Stimulated activated naive CD8-positive, alpha-beta T cell treated with anti-CD3 and anti-CD28 coated beads, Interleukin-15, amount 100 ng/mL, for 72 hours (primary cell): ENCODE measurements at places on chromosomes 4 and X.

DNA sequence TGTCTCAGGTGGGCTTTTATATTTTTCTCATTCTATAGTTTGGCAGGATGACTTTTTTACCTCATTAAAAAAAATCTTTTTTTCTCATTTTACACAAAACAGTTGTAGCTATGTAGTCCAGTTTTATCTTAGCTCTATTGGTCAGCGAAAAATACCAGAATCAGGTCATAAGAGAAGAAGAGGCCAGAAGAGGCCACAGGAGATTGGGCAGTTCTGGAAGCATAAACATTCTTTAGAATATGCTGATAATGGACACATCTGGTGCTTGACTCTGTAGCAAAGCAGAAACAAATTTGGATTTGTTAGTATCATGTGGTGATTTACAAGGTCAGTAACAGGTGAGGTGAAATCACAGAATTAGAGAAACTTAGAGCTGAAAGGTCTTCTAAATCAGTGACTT is 66.6 kb upstream of the ARHGAP24 start:
- DNase-seq: no peak

DNA sequence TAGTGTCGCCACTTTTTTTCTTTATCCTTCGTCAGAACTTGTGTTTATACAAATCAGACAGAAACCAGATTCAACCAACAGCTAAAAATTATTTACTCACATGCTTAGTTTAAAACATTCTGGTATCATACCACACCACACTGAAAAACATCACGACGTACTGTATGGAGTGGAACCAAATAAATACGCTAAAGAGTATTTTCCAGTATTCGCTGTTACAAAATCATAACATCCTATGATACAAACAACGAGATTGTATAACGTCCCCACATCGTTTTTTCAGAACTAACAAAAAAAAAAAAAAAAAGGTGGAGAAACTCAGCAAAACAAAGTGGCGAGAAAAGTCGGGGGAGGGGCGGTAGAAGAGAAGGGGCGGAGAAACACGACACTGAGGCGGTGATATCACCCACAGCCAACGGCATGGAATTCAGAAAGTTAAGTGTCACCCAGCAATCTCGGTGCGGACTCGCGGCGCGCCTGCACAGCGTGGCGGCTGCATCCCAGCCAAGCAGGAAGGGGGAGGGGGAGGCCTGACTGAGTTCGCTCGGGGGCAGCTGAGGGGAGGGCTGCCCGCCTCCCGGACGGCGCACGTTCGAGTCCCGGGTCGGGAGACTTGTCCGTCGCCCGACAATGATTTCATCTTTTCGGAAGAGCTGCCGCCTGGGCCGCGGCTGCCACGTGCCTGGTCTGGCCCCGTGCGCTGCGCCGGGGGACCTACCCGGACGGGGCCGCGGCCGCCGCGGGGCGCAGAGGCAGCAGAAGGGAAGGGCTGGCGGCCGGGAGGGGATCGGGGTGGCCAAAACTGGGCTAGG is 920 bp downstream of the SETD7 start:
- peak; percentile 70 for DNase-seq

DNA sequence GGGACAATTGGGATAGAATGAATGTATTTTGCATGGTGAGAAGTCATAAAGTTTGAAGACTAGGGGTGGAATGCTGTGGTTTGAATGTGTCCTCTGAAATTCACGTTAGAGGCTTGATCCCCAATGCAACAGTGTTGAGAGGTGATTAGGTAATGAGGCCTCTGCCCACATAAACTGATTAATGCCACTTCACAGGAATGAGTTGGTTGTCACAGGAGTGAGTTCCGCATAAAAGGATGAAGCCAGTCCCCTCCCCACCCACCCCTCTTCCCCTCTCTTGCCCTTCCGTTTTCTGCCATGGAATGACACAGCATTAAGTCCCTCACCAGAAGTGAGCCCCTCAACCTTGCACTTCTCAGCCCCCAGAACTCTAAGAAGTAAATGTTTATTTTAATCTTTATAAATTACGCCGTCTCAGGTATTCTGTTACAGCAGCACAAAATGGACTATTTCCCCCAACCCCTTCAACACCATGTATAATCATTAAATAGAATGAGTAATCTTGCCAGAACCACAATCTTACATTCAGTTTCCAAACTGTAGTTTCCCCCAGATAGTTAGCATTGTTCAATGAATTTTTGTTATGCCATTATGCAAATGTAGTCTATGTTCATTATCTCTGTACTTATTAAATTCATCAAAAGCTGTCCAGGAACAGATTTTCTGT is 5.5 kb upstream of the MMAA start:
- DNase-seq: no peak

DNA sequence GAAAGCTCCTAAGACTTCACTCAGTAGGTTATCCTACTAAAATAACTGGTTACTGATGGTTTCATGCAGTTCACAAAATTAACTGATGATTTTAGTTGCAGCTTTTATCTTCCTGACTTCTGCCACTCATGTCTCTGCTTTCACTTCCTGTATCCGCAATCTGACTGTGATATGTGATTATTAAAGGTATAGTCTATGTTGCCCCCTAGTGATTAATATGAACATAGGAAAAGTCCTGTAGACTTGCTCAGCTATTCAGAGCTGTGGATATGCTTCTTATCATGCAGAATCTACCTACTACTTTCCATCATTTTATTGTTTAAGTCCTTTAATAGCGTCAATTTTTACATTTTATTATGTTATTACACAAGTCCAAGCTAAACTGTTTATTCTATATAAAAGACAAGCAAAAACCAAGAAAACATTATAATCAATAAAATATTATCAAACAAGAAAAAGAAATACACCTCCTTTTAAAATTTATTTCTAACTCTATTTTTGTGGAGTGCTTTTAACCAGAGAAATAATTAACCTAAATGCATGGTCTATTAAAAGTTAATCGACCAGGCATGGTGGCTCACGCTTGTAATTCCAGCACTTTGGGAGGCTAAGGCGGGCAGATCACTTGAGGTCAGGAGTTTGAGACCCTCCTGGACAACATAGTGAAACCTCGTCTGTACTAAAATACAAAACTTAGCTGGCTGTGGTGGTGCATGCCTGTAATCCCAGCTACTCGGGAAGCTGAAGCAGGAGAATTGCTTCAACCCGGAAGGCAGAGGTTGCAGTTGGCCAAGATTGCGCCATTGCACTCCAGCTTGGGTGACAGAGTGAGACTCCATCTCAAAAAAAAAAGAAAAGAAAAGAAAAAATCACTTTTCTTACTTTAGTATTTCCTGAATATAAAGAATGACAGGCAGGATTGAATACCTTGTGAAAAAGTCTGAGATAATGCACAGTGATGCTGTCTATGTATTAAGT is 40.4 kb upstream of the TLR2 start:
- DNase-seq: no peak

DNA sequence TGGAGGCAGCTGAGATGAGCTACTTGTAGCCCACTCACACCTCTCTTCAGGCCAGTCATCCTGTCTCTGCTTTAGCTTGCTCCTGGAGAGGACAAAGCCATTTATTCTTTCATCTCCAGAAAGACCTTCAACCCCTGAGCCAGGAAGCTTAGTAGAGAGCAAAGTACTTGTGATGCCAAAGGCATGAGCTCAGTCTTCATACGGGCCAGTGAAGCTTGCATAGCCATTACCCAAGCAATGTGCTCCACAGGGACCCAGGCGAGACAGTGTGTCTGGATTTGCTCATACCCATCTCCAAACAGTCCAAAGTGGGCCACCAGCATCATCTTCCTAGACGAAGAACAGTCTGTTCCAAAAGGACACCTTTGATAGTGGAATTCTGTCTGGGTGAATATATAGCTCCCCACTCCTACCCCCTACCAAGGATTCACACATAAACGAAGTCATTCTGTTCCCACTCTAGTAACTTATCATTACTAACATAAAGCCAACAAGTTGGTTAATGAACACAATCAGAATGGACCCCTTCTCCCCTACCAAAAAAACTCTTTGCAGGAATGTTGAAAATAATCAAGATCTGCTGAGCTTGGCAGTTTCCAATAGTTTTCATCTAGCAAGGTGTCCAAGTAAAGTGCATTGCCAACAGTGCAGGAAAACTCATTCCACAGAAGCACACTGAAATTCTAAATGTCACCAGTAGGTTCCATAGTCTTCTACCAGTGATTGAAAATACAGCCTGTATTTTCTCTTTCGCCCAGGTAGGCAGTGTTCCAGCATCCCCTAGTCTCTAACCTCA is 6.7 kb downstream of the TNMD start:
- no peak for DNase-seq
